ENCODE measurements at places on chromosomes 11 and 22.

DNA sequence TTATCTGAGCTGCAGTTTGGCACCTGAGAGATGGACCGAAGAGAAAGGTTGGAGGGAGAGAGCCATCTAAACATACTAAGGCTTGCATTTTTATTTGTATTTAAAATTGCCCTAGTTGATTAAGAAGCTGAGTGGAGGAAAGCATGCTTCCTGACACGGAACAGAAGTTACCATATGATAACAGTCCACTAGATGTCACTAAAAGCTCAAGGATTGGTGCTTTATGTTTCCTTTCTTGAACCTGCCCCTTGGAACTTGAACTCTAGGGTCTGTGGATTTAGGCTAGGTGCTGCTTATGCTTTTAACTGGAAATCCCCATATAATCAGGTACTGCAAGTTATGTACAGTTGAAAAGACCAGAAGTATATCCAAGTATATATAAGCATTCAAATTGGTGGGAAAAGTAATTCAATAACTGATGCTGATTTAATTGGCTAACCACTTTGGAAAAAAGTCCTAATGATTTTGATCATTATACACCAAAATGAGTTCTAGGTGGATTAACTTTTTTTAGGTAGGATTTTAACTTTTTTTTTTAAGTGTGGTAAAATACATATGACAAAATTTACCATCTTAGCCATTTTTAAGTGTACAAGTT is 9.5 kb downstream of the RBMXL2 start:
- peak; percentile 53 for DNase-seq

DNA sequence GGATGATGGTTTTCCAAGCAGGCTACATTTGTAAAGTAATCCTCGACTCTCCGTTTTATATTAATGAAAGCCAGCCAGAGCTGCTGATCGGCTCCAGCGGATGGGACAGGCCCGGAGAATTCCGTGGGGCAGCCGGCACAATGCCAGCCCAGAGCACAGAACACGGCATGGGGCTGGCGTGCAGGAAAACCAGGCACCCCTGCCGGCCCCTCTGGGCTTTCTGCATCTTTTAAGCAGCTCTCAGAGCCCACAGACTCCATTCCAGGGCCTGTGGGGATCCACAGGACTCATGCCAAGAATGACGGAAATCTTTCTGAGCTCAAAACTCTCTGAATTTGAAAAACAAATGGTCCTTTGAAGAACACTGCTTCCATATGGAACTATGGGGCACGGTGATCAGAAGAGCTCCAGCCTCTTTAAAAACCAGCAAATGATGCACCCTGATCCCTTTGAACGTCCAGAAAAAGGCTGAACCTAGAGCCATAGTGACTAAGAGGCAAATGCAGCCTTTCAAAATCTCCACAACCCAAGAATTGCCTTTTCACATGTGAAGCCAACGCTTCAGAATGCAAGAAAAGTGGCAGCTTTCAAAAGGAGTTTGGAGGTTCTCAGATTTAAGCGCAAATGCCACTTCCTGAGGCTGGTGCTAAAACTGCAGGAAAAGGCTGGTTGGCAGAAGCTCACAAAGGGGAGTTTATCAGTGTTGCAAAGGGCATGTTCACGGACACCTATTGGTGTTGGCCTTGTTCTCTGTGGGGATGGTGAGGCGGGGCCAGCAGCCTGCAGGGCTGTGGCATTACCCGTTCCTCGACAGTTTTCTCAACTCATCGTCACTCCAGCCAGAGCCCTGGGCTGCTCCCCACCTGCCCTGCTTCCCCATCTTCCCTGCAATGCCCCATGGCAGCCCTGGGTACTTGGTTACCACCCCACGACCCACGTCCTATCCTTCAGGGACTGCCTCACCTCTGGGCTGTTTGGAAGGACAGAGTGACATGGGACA is 212.5 kb downstream of the CTTN start:
- no peak for DNase-seq

DNA sequence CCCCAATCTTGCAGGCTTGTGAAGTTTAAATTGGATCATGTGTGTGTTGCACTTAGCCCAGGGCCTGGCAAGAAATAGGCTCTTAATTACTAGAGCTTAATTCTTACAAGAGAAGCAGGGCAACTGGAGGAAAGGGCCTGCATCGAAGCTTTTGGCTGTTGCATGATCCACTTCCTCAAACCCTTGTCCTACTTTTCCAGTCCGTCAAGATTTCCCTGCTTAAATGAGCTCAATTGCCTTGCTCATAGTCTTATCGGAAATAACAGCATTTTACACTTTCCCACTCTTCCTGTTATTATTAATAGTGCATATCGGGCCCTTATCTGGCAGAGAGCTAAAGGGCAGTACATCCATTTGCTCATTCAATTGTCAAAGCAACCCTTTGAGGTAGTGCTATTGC is 18.1 kb downstream of the DTX4 start:
- no peak for DNase-seq

DNA sequence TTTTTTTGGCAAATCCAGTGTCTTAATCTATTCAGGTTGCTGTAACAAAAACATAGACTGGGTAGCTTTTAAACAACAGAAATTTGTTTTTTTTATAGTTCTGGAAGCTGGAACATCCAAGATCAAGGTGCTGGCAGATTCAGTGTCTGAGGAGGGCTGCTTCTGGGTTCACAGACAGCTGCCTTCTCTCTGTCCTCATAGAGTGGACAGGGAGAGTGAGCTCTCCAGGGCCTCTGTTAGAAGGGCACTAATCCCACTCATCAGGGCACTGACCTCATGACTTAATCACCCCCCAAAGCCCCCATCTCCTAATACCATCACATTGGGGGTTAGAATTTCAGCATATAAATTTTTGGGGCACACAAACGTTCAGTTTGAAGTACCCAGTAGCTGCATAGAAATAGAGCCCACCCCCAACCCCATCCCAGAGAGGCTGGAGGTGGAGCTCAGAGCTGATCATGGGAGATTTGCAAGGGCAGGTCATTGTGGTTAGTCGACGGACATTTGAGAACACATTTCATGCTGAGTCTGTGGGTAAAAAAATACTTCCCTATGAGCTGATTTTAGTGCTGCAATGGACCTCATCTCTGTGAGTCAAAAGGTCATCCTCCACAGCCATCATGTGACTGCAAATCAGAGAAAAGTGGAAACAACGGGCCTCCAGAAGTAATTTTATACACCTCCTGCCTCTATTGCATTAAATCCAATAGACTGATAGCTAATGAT is 203.1 kb upstream of the CADM1 start:
- DNase-seq = no peak

DNA sequence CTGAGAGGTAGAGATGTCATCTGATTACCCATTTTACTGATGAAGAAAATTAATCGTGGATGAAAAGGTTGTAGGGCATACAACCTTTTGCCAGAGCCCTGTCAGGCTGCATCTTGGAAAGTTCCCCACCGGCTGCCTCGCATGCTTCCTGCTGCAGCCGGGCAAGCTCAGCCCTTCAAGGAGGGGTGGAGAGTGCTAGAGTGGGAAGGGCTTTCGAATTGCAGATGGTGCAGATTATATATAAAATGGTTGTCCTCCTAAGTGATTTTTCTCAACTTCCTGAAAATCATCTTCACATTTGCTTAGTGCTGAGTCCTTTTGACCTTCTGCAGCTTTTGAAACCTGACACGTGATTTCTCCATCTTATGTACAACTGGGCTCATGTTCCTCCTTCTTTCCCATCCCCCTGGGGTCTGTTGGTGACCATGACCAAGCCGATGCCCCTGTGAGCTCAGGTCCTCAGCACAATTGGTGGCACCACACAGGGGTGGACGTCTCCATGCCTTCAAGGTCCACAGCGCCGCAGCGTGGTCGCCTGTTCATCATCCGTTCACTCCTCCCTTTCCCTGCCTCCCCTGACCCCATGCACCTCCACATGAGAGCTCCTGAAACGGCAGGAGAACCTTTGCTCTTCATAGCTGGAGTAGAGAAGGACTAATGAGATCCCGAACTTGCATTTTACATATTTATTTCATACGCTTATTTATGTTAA is 47.6 kb upstream of the MYO18B start:
- peak; percentile 32 for DNase-seq

- no peak for DNase-seq
Measured at GRCh38 chr11:117919781-117920221, 9.4 kb downstream of the TMPRSS13 start.

- no peak for DNase-seq
Measured at GRCh38 chr11:121071846-121072450, 29.1 kb upstream of the TECTA start.

DNA sequence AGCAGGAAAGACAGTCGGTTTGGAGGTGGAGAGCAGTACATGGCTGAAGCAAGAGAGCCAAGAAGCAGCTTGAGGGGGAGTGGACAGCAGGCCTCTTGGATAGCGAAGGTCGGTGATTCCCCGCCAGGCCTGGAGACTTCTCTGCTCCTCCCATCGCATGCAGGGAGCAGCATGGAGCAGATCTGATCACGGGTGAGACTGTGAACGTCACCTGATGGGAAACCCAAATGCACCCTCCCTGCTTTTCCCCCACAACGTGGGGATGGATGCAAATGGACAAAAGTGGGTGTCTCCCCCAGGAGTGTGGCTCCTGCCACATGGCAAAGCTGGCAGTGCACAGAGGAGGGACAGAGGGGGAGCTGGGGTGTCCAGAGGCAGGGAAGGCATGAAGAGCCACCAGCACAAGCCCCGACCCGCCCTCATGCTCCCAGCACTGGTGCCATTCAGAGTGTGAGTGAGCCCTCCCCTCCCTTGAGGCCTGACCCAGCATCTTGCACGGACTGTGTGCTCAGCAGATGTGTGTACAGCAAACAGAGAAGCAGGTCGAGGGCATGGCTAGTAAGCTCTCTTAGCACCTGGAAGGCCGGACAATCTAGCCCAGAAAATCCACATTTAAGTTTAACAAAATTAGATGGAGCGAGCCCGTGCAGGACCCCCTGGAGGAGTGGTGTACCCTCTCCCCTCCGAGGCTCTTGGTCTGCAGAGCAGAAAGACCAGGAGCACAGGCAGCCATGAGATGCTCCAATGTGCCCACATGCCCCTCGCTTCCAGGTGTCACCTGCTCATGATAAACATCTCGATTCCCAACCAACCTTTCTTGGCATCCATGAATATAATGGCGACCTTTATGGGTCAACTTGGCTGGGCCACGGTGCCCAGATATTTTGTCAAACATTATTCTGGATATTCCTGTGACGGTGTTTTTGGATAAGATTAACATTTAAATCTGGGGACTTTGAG is 661.7 kb downstream of the TBC1D22A start:
- DNase-seq = no peak

GRCh38 chr11:65262381-65262680 is 569 bp downstream of the POLA2 start:
- DNase-seq = no peak

GRCh38 chr11:14308114-14308896 is 50.7 kb downstream of the RRAS2 start:
- peak; percentile 42 for DNase-seq

DNA sequence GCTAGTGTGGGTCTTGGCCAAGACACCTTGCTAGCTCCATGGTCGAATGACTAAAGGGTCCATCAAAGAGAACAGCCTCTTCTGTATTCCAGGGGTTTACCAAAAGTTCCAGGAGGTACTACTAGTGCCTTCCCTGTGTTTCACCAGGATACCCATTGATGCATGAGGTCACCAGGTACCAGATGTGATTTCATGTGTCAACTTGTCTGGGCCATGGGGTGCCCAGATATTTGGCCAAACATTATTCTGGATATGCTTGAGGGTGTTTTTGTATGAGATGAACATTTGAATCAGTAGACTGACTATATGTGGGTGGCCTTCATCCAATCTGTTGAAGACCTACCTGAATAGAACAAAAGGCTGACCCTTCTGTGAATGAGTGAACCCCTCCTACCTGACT is 92.8 kb downstream of the GALNT18 start:
- DNase-seq = no peak
